ENCODE measurements at places on chromosomes 5 and 9. TPM values are rescaled to one million over a fixed set of nuclear protein-coding genes. Genes with fewer than 3 reads are reported as not detected.

DNA sequence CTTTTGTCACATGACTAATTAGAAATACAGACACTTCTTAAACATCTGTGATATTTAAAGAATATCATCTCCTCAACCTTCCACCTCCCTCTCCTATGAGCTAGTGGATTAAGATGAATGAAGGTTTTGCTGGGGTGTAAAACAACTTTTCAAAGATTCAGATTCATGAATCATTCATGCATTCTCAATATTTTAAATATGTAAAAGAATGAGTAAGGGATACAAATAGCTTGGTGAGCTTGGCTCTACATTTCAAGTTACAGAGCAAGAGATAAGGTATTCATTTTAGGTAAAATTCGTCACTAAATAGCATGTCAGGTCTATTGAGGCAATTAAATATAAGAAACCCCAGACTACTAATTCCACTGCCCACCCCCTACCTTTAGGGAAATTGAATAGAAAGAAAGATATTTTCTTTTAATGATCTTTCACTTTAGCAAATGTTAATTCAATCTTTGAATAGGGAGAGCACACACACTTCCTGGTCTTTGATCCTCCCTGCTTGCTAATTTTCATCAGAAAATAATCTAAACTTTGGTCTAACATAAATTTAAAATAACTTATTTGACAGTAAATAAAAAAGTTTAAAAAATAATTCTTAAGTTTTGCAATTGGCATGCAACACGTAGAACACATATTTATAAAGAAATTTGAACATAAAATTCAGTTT, 486.9 kb upstream of the ITGA1 start:
- no peak for DNase-seq

DNA sequence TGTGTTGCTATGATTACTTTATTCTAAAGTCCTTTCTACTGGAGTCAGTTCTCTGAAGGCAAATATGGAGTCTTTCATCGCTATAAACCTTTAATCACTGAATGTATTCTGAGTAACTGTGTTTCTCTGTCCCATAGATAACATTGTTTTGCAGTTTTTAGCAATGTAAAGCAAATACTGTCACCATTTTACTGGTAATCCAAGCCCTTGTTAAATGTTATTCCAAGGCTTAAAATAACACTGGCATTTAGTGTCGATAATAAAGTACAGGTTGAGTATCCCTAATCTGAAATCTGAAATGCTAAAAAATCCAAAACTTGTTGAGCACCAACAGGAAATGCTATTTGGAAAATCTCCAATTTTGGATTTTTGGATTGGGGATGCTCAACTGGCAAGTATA, 24.6 kb downstream of the CCNH start:
- no peak for DNase-seq

- DNase-seq = no peak
These were observed 145.5 kb downstream of the PRR16 start for GRCh38 chr5:120609570-120609969.

The TAF11L10 gene
- not detected for polyA plus RNA-seq

DNA sequence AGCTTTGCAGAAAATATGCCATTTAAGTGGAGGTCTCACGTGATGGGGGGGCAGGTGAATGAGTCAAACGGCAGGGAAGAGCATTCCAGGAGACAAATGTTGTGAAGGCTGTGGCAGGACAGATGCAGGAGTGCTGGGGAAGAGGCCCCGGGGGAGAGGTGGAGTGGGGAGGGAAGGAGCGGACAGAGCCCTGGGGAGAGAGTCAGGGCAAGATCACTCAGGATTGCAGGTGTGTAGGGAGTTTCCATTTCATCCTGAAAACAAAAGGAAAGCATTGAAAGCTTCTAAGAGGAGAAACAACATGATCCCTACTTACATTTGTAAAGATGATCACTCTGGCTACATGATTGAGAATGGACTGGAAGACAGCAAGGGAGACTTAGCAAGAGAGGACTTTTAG, 323.3 kb downstream of the ASTN2 start:
- no peak for DNase-seq

Data from AG04450 (cell line).